Progenitor cell of endocrine pancreas (in vitro differentiated cells): ENCODE measurements at places on chromosomes 5 and 9. TPM values are rescaled to one million over a fixed set of nuclear protein-coding genes. Genes with fewer than 3 reads are reported as not detected.

GRCh38 chr5:146076455-146076854 lies 28.9 kb downstream of the PLAC8L1 start:
- H3K27ac ChIP-seq = no peak overlapping the region
- no peak overlapping the region for H3K4me3 ChIP-seq
- H3K4me1 ChIP-seq = peaks cover 8% of the 10 kb centered on the region
- H3K36me3 ChIP-seq = peaks cover 1% of the 10 kb centered on the region

GRCh38 chr5:67246108-67246507 lies 49.5 kb upstream of the CD180 start:
- no peaks in the 10 kb centered on the region for H3K27me3 ChIP-seq
- H3K27ac ChIP-seq = no peak overlapping the region
- no peak overlapping the region for H3K4me3 ChIP-seq
- no peaks in the 10 kb centered on the region for H3K36me3 ChIP-seq
- DNase-seq = no peak
- peaks cover 11% of the 10 kb centered on the region for H3K4me1 ChIP-seq

DNA sequence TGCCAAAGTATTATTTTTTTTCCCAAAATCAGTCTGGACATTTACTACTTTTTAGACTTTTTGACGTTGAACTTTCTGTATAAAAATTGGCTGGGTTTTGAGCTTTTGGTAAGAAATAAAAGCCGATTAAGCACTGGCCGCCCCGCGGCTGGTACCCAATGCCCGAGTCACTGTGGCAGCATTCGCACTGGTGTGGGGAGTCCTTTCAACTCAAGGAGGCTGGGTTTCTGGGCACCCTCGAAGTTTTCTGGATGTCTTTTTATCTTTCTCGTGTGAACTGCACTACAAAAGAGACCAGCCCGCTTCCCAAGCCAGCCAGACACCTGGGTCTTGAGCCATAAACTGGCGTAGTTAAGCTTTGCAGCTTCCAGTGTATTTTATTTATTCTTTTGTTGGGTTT lies 72.0 kb upstream of the OTULINL start:
- no peaks in the 10 kb centered on the region for H3K27me3 ChIP-seq
- no peak overlapping the region for H3K4me3 ChIP-seq
- no peak overlapping the region for H3K27ac ChIP-seq
- no peak for DNase-seq

DNA sequence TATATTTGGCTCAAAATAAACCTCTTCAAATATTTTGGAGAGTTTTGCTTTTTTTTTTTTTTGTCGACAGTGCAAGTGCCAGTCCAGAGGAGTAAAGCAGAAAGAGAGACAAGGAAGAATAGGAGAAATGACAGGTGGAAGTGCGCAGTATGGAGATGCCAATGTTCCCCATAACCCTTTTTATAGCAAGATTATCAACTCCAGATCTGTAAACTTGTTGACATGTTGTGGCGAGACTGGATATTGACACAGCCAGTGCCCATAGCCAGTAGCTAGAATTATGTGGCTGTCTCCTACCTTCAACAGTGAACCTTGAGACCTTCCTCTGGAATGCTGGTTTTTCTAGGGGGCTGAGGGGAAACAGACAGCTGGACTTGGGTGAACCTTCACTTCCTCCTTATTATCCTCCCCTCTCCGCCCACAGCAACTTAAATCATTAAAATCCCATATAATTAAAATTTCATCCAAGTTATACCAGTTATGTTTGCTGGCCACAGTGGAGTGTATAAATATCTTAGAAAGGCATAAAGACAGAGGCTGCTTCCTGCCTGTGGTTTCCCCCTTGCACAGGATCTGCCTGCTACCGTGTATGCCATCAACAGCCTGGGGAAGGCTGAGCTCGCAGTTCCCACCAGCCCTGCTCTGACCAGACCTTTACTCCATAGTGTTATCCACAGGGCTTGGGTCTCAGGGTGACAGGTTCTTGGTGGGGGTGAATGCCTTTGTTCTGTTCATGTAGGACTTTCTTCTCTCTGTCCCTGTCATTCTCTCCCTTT lies 112.3 kb upstream of the ANKH start:
- H3K27me3 ChIP-seq = no peaks in the 10 kb centered on the region
- H3K36me3 ChIP-seq = no peaks in the 10 kb centered on the region
- no peak overlapping the region for H3K4me3 ChIP-seq
- no peaks in the 10 kb centered on the region for H3K4me1 ChIP-seq

Gene ARAP3
- 6.2 and 6.4 TPM in 2 replicates for total RNA-seq

Gene MEIKIN
- not detected in 2 replicates for total RNA-seq

DNA sequence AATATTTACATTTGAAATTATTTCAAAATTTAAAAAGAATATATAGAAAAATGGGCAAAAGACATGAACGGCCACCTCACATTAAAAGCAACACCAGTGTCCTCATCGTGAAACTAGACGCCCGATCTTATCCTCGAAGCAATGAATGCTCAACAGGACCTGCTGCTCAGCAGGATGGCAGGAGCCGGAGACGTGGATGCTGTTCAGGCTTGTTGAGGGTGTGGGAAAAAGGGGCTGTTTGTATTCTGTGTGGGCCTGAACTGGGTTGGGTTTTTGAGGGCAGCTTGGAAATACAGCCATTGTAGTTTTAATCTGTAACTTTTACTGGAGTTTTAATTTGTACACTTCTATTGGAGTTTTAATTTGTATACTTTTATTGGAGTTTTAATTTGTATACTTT lies 20.3 kb downstream of the EXOC3 start:
- H3K27me3 ChIP-seq = no peaks in the 10 kb centered on the region
- no peak for DNase-seq
- no peak overlapping the region for H3K4me3 ChIP-seq
- peaks cover 22% of the 10 kb centered on the region for H3K36me3 ChIP-seq

DNA sequence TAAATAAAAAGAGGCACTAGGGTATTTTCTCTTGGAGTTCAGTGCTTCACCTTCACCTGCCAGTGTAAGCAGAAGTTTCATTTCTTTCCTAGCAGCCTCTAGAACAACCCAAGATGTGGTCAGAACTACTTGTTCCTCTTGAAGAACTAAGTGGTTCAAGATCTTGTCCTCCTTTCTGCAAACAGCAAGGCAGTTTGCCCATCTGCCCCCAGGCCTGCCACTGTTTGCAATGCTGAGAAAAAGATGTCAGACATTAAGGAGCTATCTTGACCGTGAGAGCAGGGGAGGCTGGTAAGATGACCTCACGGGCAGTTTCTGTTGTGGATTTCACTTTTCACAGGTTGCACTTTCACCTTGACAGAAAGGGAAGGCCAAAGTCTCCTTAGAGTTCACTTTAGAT lies 52.0 kb upstream of the KLF4 start:
- peaks cover 95% of the 10 kb centered on the region for H3K27me3 ChIP-seq
- H3K4me1 ChIP-seq = peaks cover 4% of the 10 kb centered on the region
- no peak overlapping the region for H3K4me3 ChIP-seq
- DNase-seq = no peak
- no peak overlapping the region for H3K27ac ChIP-seq

GRCh38 chr5:155056644-155057269 lies 43.2 kb downstream of the KIF4B start:
- no peaks in the 10 kb centered on the region for H3K36me3 ChIP-seq
- peaks cover 9% of the 10 kb centered on the region for H3K4me1 ChIP-seq
- DNase-seq = no peak
- H3K27me3 ChIP-seq = no peaks in the 10 kb centered on the region

GRCh38 chr5:79590396-79590999 lies 21.7 kb upstream of the TENT2 start:
- H3K27ac ChIP-seq = no peak overlapping the region
- no peak overlapping the region for H3K4me3 ChIP-seq
- no peaks in the 10 kb centered on the region for H3K36me3 ChIP-seq
- no peak for DNase-seq
- H3K27me3 ChIP-seq = no peaks in the 10 kb centered on the region

Gene NME5
- 9.9 and 11.0 TPM in 2 replicates for total RNA-seq

DNA sequence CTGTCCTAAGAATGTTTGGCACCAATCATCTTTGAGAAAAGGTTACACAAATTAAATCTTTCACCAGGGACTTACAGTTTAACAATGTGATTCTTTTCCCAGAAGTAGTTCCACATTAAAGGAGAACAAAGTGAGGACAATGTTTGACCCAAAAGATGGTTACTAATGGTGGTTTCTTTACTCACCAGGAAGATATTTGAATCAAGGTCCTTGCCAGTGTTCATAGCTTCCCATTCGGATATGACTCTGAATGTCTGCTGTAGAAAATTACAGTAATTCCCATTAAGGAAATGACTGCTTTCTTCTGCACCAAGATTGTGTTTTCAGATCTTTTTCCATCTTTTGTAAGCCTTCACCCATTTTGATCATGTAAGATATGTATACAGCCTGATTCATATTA lies 114.6 kb upstream of the ADAMTSL1 start:
- no peak overlapping the region for H3K4me3 ChIP-seq
- H3K27ac ChIP-seq = no peak overlapping the region
- H3K4me1 ChIP-seq = no peaks in the 10 kb centered on the region
- no peak for DNase-seq
- no peaks in the 10 kb centered on the region for H3K27me3 ChIP-seq

- DNase-seq = peak; percentile 39
- peaks cover 9% of the 10 kb centered on the region for H3K36me3 ChIP-seq
- H3K4me3 ChIP-seq = peak within 1 kb of the TSS; percentile 82
- peaks cover 31% of the 10 kb centered on the region for H3K4me1 ChIP-seq
- H3K27me3 ChIP-seq = peaks cover 35% of the 10 kb centered on the region
Observed at GRCh38 chr9:97501177-97501971, at the start of gene TMOD1. TMOD1 (plus strand) TSS chr9:97501666; CDS start chr9:97524189, 22,523 bp downstream.

- no peak overlapping the region for H3K27ac ChIP-seq
- no peak for DNase-seq
- H3K36me3 ChIP-seq = no peaks in the 10 kb centered on the region
Observed at GRCh38 chr9:84305497-84306131, 34.9 kb downstream of the SLC28A3 start.
